ENCODE measurements at places on chromosomes 12 and 14.

DNA sequence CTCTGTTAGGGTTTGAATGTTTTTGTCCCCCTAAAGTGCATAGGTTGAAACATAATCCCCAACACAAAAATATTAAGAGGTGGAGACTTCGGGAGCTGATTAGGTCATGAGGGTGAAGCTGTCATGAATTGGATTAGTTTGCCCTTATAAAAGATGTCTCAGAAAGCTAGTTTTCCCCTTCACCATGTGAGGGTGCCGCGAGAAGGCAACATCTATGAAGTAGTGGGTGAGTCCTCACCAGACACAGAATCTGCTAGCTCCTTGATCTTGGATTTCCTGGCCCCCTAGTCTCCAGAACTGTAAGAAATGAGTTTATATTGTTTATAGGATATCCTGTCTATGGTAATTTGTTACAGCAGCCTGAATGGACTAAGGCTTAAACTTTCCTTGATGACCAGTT is 301.5 kb upstream of the ATP2B1 start:
- DNase-seq = no peak

- no peak for DNase-seq
These were observed 100.7 kb downstream of the ZFP36L1 start for GRCh38 chr14:68692216-68692615.

DNA sequence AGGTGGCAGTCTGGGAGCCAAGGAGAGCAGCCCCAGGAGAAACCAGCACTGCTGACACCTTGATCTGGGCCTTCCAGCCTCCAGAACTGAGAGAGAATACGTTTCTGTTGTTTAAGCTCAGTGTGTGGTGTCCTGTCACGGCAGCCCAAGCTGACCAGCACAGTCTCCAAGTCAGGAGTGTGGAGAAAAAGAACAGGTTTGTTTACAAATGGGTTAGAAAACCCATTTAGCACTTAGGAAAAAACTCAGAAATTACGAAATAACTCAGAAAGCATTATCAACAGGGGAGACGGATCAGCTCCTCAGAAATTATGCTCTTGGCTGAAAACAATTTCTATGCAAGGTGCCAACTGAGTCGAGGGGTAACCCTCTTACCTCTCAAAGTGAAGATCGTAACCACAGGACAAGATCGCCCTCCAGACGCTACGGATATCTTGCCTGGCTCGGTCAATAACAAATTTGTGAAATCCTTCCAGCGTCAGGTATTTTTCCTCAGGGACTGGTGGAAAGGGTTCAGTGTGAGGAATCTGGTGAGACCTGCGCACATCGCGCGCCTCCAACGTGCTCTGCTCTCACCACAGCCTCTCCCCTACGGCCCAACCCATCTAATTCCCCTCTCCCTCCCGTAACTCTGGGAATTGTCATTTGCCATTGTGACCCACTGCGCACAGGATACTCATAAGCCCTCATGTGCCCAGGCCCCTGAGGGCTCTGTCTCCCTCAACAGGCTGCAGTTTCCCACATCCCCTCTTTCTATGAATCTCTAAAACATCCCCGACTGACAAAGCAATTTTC is 50.2 kb downstream of the TRAFD1 start:
- DNase-seq = no peak

DNA sequence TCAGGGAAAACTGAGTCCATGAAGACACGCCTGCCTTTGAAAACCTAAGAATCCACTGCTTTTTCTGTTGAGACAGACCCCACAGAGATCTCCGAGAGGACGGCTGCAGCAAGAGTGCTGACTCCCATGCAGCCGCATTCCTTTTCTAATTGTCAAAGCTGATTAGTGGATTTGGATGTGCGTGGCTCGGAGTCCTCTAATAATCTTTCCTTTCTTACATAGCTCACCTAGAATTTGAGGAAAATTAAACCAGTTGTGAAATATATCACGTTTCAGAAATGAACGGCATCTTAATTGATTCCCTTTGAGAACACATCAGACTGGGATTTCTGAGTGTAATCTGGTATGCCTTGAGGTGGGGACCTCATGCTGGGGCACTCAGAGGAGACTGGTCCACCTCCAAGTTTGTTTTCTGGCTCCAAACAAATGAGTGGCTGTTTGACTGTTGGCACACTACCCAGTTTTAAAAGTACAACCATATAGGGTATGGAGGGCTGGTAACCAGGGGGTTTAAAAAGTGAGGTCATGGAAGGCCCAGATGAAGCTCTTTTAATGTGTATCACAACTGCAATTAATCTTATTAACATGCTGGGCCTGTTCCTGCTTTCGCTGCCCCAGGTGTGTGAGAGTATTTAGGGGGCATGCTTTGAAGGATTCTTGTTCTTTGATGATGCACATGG is 63.3 kb downstream of the RASSF3 start:
- peak; percentile 26 for DNase-seq

GRCh38 chr14:51676549-51676948 is 24.8 kb downstream of the FRMD6 start:
- no peak for DNase-seq

GRCh38 chr14:95469134-95469481 is 47.3 kb downstream of the SYNE3 start:
- DNase-seq = no peak

DNA sequence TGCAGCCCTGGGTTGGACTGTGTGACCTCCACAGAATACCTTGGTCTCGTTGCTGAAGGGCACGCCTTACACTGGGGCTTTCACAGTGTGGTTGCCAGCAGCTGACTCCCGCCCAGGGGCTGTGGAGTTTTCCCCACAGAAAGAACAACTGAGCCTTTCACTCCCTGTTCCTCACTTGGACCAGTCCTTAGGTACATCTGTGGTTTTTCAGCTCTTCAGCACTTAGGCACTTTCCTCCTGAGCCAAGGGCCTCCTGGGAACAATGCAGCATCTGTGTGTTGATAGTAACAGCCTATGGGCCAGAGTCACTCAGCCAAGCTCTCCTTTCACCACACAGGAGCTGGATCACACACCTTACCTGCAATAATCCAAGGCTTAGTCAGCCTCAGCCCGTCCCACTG is 25.0 kb downstream of the ERP27 start:
- DNase-seq = no peak

Measured in lung microvascular endothelial cell (primary cell).